MCF 10A (cell line): ENCODE measurements at places on chromosomes 7 and 10.

GRCh38 chr7:5550385-5550784 is 126.8 kb upstream of the TNRC18 start:
- peaks cover 7% of the 10 kb centered on the region for H3K4me1 ChIP-seq
- DNase-seq, result no peak
- peaks cover 7% of the 10 kb centered on the region for H3K36me3 ChIP-seq
- H3K27me3 ChIP-seq, result no peaks in the 10 kb centered on the region

- H3K4me3 ChIP-seq, result no peak overlapping the region
- H3K27me3 ChIP-seq, result no peaks in the 10 kb centered on the region
- no peak overlapping the region for H3K27ac ChIP-seq
- no peak for DNase-seq
- peaks cover 6% of the 10 kb centered on the region for H3K36me3 ChIP-seq
- peaks cover 16% of the 10 kb centered on the region for H3K4me1 ChIP-seq
Observed at GRCh38 chr10:3484306-3485056, 300.5 kb downstream of the KLF6 start.

GRCh38 chr10:2214092-2214491 is 476.8 kb upstream of the ADARB2 start:
- H3K27me3 ChIP-seq, result no peaks in the 10 kb centered on the region
- DNase-seq, result peak; percentile 88
- no peaks in the 10 kb centered on the region for H3K36me3 ChIP-seq
- peaks cover 15% of the 10 kb centered on the region for H3K4me1 ChIP-seq
- H3K4me3 ChIP-seq, result peak overlapping the region; percentile 40

DNA sequence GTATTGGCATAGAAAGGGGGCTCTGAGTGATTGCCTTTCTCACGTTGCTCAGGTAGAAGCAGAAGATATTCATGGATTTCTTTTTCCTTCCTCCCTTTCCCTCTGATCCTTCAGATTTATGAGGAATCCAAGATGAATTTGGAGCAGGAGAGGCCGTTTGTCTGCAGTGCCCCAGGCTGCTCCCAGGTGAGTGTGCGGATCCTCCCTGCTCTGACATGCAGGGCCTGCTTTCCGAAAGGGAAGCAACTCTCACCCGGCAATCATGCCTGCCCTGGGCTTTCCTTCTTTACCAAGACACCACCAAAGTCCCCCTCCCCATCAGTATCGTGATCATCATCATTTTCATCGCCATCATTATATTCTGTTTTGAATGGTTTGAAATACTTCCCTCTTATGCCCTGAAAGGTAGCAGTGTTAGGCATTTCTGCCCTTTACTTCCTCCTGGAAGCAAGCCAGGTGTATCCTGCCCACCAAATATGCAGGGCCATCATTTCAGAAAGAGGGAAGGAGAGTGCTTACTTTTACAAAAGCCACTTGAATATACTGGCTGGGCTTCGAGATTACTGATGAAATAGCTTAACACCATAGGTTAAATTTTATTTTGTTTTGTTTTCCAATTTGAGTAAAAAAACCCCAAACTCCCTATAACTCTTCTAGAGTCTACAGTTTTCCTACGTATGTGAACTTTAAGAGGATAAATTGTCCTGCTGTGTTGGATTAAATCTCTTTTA is 75.9 kb downstream of the CREB5 start:
- no peak overlapping the region for H3K4me3 ChIP-seq
- no peaks in the 10 kb centered on the region for H3K36me3 ChIP-seq
- no peaks in the 10 kb centered on the region for H3K27me3 ChIP-seq
- H3K4me1 ChIP-seq, result no peaks in the 10 kb centered on the region
- H3K27ac ChIP-seq, result no peak overlapping the region

DNA sequence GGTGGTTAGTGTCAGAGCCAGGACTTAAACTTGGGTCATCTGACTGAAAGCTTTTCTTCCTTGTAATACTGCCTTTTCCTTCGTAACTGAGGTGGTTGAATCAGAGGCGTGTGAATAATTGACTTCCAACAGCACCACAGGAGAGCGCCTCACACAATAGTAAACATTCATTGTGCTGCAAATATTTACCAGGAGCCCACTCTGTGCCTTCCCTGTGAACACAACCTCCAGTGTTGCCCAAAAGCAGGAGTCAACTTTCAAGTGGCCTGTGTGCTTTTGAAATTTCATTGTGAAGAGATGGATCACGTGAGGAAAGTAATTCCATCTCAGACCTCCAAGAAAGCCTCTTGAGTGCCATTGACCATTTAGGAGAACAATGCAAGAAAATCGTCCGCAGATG is 60.2 kb downstream of the ADRA2A start:
- H3K4me1 ChIP-seq, result no peaks in the 10 kb centered on the region
- peaks cover 54% of the 10 kb centered on the region for H3K27me3 ChIP-seq
- no peaks in the 10 kb centered on the region for H3K36me3 ChIP-seq

DNA sequence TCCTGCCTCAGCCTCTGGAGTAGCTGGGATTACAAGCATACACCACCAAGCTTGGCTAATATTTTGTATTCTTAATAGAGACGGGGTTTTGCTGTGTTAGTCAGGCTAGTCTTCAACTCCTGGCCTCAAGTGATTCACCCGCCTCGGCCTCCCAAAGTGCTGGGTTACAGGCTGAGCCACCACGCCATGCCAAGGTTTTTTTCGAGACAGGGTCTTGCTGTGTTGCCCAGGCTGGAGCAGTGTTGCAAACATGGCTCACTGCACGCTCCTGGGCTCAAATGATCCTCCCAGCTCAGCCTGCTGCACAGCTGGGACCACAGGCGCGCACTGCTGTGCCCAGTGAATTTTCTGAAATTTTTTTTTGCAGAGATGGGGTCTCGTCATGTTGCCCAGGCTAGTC is 3.3 kb upstream of the SEC31B start:
- H3K27ac ChIP-seq, result no peak overlapping the region
- no peak overlapping the region for H3K4me3 ChIP-seq
- H3K27me3 ChIP-seq, result no peaks in the 10 kb centered on the region
- peaks cover 41% of the 10 kb centered on the region for H3K36me3 ChIP-seq
